ENCODE measurements at places on chromosomes 16 and 17.

DNA sequence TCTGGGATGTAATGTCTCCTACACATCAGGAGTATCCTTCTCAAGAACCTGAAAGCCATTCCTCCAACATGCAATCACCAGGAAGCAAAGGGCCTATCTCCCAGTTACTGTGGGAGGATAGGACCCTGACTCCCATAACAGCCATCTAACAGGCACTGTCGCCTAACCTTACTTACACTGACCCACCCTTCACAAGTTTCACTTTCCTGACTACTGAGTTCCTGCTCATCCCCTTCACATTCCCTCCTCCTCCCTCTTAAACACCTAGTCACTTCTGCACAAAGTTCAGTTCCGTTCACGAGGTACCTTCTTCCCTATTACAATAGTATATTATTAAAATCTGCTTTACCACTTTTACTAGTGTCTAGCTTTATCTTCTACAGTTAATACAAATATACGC lies 1.3 kb downstream of the C17orf67 start:
- no peak for DNase-seq

- no peak for DNase-seq
Measured at GRCh38 chr16:9040800-9041412, 50.5 kb upstream of the HAPSTR1 start.

GRCh38 chr16:16144416-16144815 lies 78.9 kb downstream of the ABCC6 start:
- no peak for DNase-seq

DNA sequence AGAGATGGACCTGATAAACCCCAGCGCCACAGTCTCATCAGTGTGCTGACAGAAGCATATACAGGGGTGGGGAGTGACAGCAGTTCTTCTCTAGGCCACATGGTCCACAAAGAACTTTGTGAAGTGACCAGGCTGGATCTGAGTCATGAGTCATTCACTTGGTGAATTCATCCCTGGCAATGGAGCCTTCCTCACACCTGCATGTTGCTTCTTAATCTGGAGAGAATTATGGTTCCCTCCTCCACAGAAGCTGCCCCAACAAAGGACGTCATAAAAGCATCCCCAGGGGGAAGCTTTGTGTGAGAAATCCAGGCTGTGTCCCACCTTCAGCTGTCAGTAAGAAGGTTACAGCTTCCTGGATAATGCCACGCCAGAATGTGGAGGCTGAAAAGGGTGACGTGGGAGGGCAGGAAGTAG lies 215.6 kb upstream of the MAF start:
- DNase-seq = no peak

- no peak for DNase-seq
Measured at GRCh38 chr16:84526794-84527531, 22.5 kb upstream of the MEAK7 start.

DNA sequence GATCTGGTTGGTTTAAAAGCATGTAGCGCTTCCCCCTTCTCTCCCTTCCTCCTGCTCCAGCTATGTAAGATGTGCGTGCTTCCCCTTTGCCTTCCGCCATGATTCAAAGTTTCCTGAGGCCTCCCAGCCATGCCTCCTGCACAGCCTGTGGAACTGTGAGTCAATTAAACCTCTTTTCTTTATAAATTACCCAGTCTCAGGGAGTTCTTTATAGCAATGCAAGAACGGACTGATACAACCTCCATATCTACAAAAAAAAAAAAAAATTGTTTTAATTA lies 16.6 kb upstream of the PDXDC1 start:
- no peak for DNase-seq

DNA sequence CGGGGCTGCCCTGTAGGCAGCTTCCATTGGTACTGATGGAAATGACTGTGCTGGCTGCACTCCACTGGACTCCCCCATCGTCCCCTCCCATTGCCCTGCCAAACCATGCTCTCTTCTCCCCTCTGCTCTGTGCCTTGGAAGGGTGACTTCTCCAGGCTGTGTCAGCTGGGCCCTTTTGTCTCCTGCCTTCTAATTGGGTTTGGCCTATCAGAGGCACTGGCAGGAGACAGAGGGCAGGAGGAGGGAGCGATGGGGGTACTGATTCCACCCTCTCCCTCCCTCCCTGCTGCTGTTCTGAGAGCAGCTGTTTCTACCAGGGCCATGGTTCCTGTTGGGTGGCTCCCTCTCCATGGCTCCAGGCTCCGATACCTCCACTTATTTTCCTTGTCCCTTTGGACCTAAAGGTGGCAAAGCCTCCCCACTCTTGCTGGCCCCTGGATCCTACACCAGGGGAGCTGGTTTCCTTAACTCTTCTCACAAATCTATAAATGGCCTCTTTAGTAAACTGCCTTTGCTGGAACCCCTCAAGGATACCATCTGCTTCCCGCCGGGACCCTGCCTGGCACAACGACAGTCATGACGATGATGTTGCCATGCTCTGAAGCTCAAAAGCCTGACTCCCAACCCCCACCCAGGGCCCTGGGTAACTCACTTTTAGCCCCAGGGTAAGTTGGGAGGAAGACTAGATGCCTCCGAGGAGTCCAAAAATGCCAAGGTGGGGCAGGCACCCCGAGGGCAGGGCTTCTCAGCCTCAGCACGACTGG lies 123.8 kb upstream of the RPL38 start:
- DNase-seq = no peak

GRCh38 chr17:72307836-72308235 lies 187.0 kb downstream of the SOX9 start:
- no peak for DNase-seq

- no peak for DNase-seq
Measured at GRCh38 chr17:55496094-55496881, 15.0 kb downstream of the SMIM36 start.

DNA sequence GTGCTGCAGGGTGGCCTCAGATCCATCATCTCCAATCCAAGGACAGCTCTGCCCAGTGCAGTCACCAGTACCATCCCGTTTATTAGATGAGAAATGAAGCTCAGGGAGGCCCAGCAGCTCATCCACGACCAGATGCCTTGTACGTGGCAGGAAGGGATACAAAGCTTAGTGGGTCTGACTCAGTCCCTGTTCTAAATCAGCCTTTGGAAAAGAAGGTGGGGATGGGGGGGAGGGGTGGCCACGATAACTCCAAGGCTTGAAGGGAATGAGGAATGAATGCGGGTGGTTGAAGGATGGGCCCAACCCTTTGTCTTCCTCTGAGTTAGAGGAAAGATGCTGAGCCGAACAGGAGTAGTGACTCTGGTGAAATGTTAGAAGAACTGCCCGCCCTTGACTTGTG lies 25.8 kb downstream of the LLGL2 start:
- DNase-seq = no peak

DNA sequence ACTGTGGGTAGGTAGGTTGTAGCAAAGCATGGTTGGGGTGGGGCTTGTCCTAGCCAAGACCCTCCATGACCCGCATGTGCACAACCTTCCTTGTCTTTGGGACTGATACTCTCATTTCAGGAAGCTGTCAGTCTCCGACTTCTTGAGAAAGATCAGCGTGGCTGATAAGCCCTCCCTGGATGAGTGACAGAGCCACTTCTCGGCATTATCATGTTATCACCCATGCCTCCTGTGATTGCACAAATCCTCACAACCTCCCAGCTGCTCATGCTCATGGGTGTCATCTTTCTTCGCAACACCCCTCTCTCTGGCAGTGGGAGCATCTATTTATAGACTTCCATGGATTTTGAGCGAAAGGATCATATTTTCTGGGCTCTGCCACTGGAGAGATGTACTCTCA lies 314.2 kb downstream of the FOXL1 start:
- no peak for DNase-seq

GRCh38 chr16:57738844-57739243 lies 3.3 kb downstream of the KATNB1 start:
- DNase-seq = no peak

GRCh38 chr17:1229900-1230501 lies 40.2 kb upstream of the BHLHA9 start:
- no peak for DNase-seq

DNA sequence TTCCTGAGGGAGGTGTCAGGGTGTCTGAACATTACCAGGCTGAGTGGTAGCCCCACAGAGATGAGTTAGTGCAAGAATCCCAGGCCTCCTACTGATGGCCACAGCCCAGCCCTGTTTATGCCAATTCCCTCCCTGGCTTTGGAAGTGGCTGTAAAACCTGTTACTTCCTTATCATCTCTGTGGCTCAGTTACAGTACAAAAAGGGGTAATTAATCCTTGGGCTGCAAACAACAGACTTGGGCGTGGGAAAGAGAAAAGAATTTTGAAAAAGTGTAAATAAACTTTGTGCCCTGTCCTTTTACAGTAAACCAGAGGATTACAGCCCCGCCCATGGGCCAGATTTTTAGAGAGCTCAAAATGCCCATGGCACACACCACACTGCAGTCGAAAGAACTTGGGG lies 73.1 kb upstream of the AXIN2 start:
- DNase-seq = no peak

DNA sequence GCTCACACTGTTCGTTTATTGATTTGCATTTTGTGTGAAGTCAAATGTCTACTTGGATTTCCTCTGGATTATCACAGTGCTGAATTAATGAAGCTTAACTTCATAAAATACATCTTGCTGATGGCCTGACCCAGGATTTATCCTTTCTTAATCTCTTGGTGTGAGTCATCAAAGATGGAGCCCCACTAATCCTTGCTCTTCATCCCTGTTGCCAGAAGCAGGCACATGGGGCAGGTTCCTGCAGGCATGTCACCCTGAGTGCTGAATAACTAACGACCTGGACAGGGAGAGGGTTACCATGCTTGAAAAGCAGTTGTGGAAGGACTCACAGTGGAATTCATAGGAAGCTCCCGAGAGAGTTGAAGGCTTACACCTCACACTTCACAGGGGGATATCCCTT lies 56.0 kb upstream of the FA2H start:
- no peak for DNase-seq

DNA sequence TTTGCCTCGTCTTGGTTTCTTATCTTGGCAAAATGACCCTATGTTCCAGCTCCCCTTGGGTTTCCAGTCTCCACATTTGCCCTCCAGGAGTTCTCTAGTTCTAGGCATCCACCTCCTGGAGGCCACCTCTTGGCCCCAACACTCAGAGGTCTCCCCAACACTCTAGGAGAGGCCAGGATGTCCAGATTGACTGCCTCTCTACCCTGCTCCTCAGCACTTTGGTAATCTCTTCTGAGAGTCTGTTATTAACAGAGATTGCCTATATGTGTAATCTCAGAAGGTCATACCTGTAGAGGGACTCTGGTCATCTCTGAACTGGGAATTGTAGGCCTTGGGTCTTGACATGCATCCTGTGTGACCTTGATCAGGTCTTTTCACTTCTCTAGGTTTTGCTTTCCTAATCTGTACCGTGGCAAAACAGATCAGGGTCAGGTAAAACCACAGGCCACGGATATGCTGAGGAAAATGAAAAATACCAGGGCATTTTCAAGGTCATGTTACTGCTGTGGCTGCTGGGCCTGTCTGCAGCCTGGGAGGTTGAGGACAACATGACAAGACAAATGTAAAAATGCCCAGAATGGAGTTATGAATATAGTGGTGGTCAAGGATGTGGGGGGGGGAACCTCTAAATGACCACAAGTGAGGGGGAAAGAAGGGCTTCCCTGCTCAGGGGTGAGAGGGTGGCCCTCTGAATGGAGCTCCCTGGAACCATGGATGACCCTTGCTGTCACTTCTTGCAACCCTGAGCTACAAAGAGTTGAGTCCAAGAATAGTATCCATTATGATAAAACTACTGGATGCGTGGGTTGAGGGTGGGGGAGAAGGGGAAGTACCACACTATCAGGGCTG lies 5.0 kb upstream of the CCL4L2 start:
- no peak for DNase-seq

GRCh38 chr17:46851029-46851741 lies at the start of gene WNT9B:
Gene WNT9B (plus strand): TSS chr17:46851583. CDS start chr17:46851639, 56 bp downstream.
- no peak for DNase-seq

- DNase-seq = no peak
Measured at GRCh38 chr16:3349175-3349574, 6.5 kb upstream of the OR2C1 start.

- no peak for DNase-seq
Measured at GRCh38 chr16:66175636-66176035, 190.9 kb upstream of the CDH5 start.

GRCh38 chr17:29086628-29087332 lies 43.8 kb downstream of the PIPOX start:
- no peak for DNase-seq

- no peak for DNase-seq
Measured at GRCh38 chr17:63823659-63824331, 3.4 kb upstream of the PSMC5 start.

- no peak for DNase-seq
Measured at GRCh38 chr17:66953630-66954020, 10.9 kb upstream of the CACNG4 start.

GRCh38 chr16:77873066-77873465 lies 84.7 kb downstream of the VAT1L start:
- DNase-seq = no peak

GRCh38 chr17:80656590-80656989 lies 112.0 kb downstream of the RPTOR start:
- no peak for DNase-seq

DNA sequence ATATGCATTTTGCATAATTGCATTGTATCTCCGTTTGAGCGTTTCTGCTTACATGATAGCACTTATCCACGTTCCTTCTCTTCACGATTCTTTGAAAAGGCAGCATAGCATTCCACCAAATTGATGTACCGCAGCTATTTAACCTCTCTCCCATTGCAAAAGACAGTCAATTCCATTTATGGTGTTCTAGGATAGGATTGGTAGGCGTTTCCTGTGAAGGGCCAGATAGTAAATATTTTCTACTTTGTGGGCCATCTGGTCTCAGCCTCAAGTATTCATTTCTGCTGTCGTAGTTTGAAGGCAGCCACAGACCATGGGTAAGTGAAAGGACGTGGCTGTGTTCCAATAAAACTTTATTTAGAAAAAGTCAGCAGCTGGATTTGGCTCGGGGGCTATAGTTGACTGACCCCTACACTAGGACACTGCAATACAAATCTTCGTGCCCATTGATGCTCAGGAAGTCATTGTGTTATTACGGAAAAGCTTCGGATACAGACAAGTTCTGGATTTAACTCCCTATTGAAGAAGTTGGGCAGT lies 10.1 kb downstream of the SNX29 start:
- DNase-seq = no peak

DNA sequence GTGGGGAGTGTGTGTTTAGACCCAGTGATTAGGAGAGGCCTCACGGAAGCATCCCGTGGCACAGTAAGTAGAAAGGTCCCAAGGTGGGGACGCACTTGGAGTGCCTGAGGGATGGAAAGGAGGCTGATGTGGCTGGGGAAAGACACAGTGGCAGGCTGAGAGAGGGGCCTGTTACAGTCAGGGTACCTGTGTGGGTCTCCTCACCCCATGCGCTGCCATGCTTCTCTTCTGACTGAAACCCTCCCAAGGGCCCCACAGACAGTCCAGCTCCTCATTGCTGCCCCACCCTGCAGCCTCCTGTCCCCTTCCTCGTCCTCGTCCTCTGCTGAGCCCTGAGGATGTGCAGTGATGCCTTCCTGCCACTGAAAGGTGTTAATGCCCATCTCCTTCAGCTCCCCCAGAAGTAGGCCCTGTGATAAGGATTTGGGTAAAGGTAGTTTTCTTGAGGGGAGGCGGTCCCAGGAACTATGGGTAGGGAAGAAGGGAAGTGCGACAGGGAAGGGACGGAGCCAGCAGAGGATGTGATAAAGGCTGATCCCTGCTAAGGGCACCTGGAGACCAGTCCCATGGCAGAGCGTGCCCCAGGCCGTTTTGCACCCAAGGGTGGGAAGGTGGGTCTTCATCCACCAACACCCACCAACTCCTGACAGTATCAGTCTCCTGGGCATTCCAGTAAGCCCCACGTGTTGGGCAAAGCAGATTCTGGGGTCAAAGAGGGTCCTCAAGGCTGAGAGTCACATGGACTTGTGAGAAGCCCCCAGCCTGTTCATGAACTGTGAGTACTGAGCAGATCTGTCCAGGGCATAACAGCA lies 237.2 kb downstream of the GSG1L start:
- DNase-seq = no peak

All from NCI-H1436 treated with DMSO at 0.1 percent for 48 hours (cell line).